SHP77 treated with DMSO at 0.1 percent for 48 hours (cell line): ENCODE measurements at places on chromosomes 5 and 9.

DNA sequence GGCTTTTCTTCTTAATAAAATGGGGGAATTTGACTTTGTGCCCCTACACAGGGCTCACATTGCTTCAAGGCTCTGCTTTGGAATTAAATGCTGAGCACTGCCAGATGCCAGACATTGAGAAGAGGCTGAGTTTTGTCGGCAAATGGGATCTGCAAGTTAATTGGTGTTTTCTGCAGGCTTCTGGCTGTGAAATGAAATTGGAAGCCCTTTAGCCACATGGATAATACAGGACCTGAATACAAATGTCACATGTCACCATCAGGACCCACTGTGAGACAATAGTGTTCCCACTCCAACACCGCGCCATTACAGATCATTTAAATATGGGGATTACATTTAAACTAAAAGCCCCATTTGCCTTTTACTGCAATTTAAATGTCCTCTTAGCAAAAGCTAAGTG, 164.4 kb downstream of the ZSWIM6 start:
- no peak for DNase-seq

GRCh38 chr5:34656001-34656699, at the start of gene RAI14:
Gene RAI14 (plus strand): TSS chr5:34656328. CDS start chr5:34686920, 30,592 bp downstream.
- DNase-seq = no peak

GRCh38 chr9:125754096-125754495, 6.9 kb downstream of the PBX3 start:
- no peak for DNase-seq

- DNase-seq = no peak
Observed at GRCh38 chr9:70262948-70263347, 4.2 kb downstream of the SMC5 start.

- DNase-seq = no peak
Observed at GRCh38 chr5:150153483-150153882, 2.2 kb downstream of the PDGFRB start.

DNA sequence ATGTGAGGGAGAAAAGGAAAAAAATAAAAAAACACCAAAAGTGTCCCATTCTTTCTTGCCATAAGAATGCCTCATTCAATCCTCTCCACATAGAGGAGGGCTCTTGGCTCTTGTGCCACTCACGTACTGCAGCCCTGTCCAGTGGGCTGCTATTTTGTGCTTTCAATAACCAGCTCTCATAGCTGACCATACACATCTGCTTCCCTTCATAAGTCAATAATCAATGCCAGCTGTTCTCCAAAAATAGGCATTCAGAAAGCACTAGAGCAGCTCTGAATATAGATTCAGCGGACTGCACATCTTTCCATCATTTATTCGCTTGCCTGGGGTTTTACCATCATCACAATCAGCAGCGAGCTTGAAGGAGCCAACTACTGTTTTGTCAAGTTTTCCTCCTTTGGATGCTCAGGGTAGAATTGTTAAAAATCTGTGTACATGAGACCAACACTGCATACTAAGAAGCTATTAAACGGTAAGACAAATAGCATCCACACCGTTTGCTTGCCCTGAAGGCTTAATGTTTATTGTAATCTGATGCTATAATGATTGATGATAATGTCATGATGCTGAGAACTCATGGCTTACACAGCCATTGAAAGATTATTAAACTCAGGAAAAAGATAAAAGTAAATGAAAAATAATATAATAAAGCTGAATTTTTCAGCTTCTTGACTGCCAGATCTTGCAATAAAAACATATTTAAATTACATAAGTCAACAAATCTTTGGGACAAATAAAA, 80.0 kb downstream of the OXCT1 start:
- peak; percentile 33 for DNase-seq

DNA sequence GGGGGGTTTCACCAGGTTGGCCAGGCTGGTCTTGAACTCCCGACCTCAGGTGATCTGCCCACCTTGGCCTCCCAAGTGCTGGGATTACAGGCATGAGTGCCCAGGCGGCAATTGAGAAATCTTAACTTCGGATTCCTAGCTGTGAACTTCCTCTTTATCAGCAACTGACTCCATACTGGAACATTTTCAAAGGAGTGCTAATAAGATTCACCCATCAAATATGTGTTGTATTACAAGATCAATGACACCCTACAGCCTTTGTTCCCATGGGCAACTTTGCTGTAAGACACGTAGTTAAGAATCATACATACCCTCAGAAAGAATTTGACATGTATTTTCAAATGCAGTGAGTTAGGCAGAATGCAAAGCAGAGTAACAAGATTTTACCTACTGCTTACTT, 23.1 kb upstream of the ACOT12 start:
- no peak for DNase-seq

- no peak for DNase-seq
Observed at GRCh38 chr9:134561427-134562145, 80.0 kb upstream of the COL5A1 start.

- DNase-seq = no peak
Observed at GRCh38 chr9:9892217-9892616, 720.6 kb downstream of the PTPRD start.

- DNase-seq = no peak
Observed at GRCh38 chr9:93648836-93649235, 72.5 kb downstream of the PHF2 start.

DNA sequence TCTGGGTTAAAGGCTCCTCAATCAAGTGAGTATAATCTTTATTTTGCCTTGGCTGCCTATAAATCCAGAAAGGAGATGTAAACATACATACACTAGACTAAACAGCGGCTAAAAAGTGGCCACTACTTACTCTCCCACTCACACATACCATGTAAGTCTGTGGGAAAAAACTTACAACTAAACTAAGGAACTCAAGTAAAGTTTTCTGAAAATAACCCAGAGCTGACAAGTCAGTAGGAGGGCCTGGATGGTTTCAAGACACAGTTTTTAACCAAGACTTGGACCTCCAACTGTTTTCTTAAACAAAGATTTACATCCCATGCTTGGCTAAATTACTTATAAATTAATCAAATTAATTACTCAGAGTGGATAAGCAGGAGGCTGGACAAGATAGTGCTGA, 64.5 kb downstream of the CEP120 start:
- DNase-seq = no peak

DNA sequence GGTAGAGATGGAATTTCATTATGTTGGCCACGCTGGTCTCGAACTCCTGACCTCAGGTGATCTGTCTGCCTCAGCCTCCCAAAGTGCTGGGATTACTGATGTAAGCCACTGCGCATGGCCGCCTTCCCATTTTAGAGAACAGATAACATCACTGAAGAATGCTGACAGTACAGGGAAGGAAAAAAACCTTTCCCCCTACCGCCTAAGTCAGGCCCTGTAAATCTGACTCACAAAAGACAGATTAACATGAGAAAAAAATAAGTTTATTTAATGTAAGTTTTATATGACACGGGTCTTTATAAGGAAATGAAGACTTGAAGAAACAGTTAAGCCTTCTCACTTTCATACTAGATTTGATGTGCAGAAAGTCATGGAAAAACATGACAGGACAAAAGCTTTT, 227.2 kb upstream of the ZNF608 start:
- no peak for DNase-seq

DNA sequence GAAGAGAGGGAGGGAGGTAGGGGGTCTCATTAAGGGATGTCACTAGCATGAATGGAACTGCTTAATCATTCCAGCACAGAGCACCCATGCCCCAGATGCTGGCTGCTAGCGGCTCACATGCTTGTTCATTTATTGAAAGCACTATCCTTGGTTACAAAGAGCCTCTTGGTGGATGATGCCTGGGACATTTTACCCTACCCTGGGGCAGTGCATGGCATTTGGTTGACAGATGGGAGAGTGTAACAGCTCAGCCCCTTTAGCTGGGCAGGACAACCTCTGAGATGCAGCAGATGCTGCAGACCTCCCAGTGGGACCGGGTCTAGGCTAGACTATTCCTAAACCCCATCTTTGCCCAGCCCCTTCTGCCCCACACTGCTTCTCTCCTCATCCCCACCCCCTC, 46.9 kb upstream of the TCERG1 start:
- DNase-seq = no peak

- DNase-seq = no peak
Observed at GRCh38 chr5:116454417-116454927, 120.2 kb downstream of the SEMA6A start.

GRCh38 chr5:59234236-59234635, 651.4 kb downstream of the RAB3C start:
- no peak for DNase-seq

GRCh38 chr5:154967421-154968024, 26.6 kb downstream of the MRPL22 start:
- DNase-seq = no peak

DNA sequence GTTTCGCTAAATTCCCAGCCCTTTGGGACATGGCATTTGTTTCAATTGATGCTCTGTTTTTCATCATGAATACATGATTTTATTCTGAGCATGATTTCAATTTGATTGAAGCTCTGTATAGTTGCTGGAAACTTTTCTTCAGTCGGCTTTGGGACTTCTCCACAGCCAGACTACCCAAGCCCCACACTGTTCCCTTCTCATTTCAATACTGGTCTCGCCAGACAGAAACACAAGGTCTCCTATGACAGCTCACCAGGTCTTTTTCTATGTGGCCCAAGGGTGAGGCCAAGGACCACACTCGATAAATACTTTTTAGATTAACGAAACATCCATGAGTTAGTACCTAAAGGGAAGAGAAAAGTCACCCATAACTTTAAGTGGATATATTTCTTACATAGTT, 132.2 kb downstream of the ARL15 start:
- DNase-seq = no peak

DNA sequence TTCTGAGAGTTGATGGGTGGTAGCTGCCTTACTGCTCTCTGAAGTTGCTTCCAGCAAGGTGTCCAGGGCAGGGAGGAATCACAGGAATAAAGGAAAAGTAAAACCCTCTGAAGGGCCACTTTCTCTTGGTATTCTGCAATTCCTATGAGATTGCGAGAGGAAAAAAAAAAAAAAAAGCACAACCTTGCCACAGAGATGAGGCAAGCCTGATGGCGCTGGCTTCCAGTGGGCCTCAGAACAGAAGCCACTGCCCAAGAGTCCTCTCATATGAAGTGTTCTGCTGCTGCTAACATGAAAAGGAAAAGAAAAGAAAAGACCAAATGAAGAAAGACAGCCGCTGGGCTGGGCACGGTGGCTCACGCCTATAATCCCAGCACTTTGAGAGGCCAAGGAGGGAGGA, 80.8 kb upstream of the IL17B start:
- DNase-seq = no peak

DNA sequence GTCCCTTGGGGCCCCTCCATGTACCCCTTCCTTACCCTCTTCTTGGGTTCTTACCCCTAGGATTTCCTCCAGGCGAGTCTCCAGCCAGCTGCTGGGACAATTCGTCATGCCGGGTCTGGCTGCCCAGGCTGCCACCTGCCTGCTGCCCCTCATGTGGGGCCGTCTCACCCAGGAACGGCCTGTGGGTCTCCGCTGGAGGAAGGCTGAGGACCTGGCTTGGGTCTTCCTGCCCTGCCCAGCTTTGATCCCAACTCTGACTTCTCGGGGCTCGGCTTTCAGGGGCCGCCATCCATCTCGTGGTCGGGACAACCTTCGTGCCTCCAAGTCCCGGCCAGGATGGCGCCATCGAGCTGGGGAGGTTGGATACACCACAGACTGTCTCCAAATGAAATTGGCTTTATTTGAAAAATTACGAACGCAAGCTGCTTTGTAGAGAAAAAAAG, 38.1 kb downstream of the HMCN2 start:
- no peak for DNase-seq

- DNase-seq = no peak
Observed at GRCh38 chr5:173294673-173295320, 33.4 kb downstream of the STC2 start.

GRCh38 chr5:54668096-54668495, 150.5 kb downstream of the SNX18 start:
- DNase-seq = no peak

GRCh38 chr5:128163991-128164390, 80.4 kb downstream of the SLC12A2 start:
- DNase-seq = no peak

- DNase-seq = no peak
Observed at GRCh38 chr5:1299961-1300360, 5.1 kb upstream of the TERT start.

GRCh38 chr9:16012621-16013020, 459.8 kb downstream of the CCDC171 start:
- no peak for DNase-seq

DNA sequence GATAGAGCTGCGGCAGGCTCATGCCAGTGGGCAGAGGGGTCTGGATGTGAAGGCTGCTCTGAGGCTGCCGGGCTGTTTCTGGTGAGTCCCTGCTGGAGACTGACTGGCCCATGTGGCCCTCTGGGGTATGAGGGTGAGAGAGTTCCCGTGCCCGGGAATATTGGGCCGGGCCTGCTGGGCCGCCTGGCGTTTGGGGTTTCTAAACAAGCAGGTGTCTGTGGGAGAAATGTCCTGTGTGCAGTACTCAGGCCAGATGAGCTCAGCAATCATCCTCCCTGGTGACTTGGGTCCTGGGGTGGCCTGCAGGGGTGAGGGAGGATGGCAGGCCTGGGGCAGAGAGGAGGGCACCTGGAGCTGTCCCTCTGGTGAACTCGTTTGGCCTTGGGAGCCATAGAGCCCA, 74.9 kb downstream of the MACROH2A1 start:
- no peak for DNase-seq

- no peak for DNase-seq
Observed at GRCh38 chr5:176485176-176485575, 37.0 kb downstream of the FAF2 start.

DNA sequence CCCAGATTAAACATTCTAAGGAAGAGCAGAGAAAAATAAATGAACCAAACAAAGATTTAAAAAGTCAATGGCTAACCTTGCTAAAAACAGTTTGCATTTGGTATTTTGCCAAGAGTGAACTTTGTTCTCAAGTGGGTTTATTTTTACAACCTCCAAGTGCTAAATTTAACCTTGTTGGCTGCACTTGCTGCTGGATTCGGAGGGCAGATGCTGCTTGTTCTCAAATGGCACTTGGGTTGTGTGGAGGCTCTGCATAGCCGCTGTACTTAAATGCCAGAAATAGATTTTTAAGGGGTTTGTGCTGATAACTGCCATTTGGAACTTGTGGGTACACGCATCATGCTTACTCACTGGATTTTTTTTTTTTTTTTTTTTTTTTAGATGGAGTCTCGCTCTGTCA, 13.3 kb upstream of the SPATA24 start:
- no peak for DNase-seq

- DNase-seq = no peak
Observed at GRCh38 chr9:11158063-11158462, 545.3 kb upstream of the PTPRD start.
